ENCODE measurements at places on chromosomes 4 and X.

DNA sequence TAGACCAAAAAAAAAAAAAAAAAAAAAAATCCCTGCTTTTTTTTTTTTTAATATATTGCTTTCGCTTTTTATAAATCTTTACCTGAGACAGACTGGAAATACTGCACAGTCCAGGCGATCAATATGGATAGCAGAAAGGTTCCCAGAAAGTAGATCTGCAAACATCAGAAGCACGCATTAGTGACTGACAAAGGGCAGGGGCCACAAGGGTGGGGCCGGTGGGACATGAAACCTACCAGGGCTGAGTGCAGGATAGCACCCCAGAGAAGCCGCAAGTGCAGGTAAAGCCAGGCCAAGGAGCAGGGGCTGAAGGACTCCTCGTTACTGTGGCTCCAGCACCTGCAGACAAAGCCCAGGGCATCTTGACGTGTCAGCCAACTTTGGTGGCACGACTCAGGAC is 101.8 kb downstream of the SLC34A2 start:
- DNase-seq = no peak

DNA sequence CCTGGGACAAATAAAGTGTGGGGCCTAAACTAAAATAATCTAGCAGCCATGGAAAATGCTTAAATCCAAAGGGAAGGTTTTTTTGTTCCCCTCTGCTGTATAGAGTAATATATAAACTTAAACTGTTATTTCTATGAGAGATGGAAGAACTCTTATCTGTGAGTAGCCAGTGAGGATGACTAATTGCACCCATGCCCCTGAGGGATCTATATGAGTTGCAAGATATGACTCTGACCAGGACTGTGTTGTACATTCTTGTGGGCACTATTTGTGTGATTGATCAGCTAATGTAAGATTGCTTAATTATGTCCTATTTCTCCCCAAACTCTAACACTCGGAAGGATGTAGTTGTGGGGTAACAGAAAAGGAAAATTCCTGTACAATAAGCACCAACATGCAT is 35.2 kb upstream of the AMBN start:
- DNase-seq = no peak

GRCh38 chr4:39170301-39170700 is 12.0 kb upstream of the WDR19 start:
- no peak for DNase-seq

- no peak for DNase-seq
Measured at GRCh38 chr4:101584306-101584705, 206.2 kb upstream of the BANK1 start.

- DNase-seq = no peak
Measured at GRCh38 chr4:86279293-86279960, 80.4 kb downstream of the MAPK10 start.

- DNase-seq = no peak
Measured at GRCh38 chr4:58042176-58042575, 932.0 kb upstream of the IGFBP7 start.

DNA sequence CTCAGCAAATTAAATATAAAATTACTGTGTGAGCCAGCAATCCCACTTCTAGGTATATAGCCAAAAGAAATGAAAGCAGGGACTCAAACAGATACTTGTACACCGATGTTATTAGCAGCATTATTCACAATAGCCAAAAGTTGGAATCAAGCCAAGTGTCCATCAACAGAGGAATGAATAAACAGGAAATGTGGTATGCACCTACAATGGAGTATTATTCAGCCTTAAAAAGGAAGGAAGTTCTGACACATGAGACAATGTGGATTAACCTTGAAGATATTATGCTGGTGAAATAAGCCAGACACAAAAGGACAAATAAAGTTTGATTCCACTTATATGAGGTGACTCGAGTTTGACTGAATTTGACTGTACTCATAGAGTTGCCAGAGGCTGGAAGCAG is 108.3 kb upstream of the DUSP21 start:
- DNase-seq = no peak

GRCh38 chr4:128322311-128322710 is 34.7 kb upstream of the PGRMC2 start:
- no peak for DNase-seq

DNA sequence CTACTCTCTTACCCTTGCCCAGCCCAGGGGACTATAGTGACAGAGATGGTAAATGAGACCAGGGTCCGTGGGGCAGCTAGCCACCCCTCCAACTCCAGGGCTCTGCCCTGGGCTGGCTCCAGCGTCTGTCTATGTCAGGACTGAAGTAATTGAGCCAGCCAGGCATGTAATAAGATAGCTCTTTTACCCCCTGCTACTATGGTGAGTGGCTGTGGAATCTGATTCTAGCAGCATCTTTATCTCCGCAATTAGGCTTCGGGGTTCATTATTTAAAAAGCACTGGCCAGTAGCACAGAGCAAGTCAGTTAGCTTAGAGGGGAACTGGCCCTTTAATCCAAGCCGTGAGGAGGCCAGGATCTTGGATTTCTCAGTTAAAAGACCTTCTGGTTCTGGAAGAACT is 123.3 kb upstream of the RAI2 start:
- no peak for DNase-seq

- DNase-seq = no peak
Measured at GRCh38 chrX:150018931-150019361, 80.7 kb upstream of the EOLA2 start.

DNA sequence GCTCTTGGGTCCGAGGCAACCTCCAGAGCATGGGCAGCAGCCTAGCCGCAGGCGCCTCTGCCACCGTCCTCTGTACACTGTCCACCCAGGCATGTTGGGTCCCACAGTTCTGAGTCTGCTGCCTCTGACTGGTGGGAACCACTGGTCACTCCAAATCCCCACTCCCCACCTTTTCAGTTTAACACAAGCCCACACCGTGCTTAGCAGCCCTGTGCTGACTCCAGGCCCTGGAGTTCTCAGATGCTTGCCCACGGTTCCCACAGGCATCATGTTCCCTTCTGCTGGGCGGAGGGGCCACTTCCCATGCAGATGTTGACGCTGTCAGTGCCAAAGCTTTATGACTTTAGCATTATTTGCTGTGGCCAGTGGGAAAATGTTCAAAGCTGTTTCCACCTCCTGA is 104.5 kb downstream of the SCD5 start:
- no peak for DNase-seq

DNA sequence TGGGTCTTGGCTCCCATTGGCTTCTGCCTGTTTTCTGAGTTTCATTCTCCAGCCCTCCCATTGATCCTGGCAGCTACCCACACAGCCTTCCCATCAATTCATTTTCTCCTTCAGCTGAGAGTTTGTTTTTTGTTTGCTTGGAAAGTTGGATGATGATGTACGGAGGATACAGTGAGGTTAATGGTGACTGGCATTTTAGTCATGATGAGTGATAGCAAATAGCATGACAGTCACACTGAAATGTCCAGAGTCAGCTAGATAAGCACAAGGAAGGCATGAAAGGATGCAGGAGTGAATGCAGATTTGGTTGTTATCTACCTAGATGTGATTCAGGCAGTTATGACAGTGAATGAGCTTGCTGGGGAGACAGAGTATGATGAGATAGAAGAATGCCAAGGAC is 30.6 kb upstream of the LCORL start:
- DNase-seq = no peak

DNA sequence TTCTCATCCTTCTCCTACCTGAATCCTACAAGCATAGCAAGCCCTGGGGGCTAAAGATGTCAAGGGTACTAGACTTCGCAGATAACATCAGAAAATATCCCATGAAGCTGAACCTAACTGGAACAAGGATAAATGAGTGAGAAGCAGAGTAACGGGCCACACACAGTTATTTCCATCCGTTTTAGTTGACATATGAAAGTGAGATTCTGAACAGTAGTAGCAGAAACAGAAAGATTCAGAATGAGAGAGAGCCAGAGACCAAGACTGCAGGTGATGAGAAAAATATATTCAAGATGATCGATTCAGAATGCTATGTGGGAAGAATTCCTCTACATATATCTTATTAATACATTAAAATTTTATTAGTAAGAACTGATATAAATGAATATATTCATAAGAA is 165.1 kb downstream of the TSPAN5 start:
- no peak for DNase-seq

GRCh38 chr4:114041117-114041475 is 61.6 kb upstream of the ARSJ start:
- peak; percentile 7 for DNase-seq

DNA sequence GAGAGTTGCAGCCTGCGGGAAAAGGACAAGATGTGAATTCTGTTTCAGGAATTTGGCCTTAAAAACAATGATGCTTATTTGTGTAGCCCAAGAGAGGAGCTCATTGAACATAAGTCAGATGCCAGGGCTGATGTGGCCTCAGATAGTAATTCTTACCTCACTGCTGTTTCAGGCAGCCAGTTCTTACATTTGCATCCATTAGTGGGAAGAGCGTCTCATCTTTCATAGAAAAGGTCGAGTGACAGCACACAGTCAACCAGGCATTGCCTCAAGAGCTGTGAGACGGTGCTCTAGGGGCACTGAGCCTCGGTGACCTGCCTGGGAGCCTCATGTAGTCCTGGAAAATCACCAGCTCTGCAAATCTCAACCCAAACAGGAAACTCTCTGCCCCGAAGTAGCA is 174.9 kb upstream of the FRG1 start:
- DNase-seq = no peak

- DNase-seq = no peak
Measured at GRCh38 chrX:138847930-138848329, 136.4 kb upstream of the FGF13 start.

DNA sequence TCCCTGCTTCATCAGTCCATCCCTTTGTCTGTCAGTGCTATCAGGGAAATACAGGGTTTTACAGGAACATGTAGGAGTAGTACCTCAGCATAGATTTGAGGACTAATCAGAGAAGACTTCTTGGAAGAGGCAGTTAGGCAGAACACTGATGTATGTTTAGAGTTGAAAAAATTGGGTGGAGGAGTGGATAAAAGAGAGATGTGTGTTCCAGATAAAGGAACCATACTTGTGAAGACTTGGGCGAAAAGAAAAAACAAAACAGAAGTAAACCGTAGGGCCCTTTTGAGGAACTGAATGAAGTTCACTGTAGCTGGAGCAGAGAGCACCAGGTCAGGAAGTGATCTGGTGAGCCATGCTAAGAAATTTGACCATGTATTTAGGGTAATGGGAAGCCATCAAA is 32.3 kb downstream of the AFF1 start:
- no peak for DNase-seq

GRCh38 chr4:174217273-174218126 is 66.0 kb downstream of the FBXO8 start:
- DNase-seq = peak; percentile 4

GRCh38 chr4:138678985-138679746 is 336.4 kb upstream of the NOCT start:
- DNase-seq = no peak

- DNase-seq = no peak
Measured at GRCh38 chr4:179671609-179672008, 2229.4 kb upstream of the AGA start.

DNA sequence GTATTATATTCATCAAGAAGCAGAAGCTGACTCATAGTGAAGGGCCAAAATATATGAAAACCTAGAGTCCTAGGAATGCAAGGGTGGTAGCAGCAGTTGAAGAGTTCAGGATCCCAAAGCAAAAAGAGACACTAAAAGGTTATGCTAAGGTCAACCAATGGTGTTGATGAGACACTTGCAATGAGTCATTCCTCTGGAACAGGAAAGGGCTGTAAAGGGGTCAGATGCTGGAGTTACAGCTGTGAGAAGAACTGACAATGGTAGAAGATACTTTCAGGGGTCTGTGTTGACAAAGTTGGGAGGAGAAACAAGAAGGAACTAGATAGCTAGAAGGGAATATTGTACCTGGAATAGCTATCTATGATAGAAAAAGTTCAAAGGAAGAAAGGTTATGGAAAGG is 47.5 kb downstream of the ZGRF1 start:
- no peak for DNase-seq

DNA sequence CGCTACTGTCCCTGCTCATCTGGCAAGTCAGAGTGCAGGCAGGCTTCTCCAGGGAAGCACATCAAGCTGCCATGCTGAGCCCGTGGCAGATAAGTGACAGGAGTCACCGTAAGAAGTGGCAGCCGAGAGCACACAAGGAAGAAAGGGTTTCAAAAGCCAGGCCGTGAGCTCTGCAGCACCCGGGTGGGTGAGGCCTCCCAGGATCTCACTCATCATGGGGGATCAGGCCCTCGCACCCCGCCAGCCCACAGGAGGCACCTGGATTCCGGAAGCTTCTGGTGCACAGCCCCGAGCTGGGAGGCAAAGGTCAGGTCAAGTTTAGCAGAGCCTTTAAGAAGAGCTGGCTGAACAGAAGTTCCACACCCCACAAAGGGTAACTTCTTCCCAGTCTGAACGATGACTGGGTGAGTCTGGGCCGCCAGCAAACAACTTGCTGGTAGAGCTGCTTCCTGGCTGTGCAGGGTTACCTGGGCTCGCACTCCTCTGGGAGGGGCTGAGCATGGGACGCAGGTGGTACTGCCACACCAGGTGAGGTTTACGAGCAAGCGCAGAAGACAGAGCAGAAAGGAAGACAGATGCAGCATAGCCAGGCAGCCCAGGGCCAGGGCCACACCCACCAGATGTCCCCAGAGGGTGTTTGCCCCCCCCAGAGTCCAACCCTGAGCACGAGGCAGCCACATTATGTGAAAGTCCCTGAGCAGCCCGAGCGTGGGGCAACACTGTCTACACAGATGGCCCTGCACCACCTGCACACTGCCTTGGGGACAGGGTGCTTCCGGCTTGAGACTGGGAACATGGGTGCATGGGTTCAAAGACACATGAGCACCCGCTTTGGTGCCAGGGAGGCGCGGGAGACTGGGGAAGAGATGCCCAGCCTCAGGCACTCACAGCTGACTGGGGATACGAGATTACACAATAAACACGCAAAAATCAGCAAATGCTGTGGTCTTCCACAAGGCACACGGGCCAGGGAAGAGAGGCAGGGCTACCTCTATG is 7.7 kb downstream of the CCNQ start:
- DNase-seq = no peak

- no peak for DNase-seq
Measured at GRCh38 chr4:162347156-162347841, 183.5 kb upstream of the FSTL5 start.

DNA sequence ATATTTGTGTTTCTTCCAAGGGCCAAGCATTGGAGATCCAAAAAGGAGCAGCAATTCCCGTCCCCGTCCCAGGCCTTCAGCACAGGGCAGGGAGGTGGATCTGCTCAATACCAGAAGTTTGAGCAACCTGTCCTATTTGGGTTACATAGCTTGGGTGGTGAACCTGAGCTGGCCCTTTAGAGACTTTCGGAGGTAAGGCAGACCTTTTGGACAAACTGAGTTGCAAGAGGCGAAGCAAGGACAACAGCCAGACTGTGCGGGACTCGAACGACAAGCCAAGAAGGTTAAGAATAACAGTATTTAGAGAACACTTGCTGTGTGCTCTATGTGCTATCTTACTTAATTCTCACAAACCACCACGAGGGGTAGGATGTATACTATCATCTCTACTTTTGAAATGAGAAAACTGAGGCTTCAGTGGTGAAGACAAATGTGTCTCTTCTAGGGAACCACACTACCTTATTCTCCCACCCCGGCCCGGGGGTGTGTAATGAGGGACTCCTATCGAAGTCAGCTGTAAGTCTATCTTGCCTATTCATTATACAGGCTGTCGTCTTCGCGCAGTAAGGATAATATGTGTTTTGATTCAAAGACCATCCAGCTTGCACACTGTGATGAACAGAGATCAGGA is 1.3 kb downstream of the NOP14 start:
- no peak for DNase-seq

Measured in AG04449 (cell line).